Stimulated activated CD8-positive, alpha-beta memory T cell treated with anti-CD3 and anti-CD28 coated beads, Interleukin-4, amount 100 ng/mL, for 1 hour (primary cell): ENCODE measurements at places on chromosomes 2 and 18.

GRCh38 chr2:208040199-208041171 is 15.2 kb upstream of the PLEKHM3 start:
- DNase-seq: peak; percentile 20

GRCh38 chr2:73291093-73291460 is 2.3 kb downstream of the EGR4 start:
- no peak for DNase-seq

DNA sequence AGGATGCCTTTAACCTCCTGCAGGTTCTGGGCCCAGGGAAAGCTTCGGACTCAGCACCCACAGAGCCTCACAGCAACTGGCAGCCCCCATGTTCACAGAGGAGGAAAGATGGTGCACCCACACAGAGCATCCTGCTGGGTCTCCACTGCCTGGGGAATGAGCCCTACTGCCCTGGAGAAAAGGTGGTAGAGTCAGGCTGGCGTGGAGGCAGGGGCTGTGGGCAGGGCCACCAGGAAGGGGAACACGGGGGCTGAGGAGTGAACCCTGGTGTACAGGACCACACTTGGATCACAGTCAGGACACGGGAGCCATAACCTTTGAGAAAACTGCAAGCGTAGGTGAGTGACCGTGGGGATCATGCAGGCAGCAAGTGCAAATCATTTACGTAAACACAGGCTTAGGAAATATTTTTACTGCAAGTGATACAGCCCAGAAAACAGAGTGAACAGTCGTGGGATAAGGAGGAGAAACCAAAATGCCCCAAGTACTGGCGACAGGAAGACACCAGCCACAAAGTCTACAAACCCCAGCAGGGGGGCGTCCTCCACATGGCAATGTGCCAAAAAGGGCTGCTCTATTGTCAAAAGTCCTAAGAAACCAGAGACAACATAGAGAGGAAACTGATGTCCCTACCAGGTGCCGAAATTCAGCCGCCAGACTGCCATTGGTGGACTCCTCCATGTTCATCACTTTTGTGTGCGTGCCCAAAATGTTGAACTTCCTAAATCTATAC is 27.6 kb downstream of the STAT1 start:
- no peak for DNase-seq

- DNase-seq: no peak
These were observed 48.7 kb upstream of the FZD7 start for GRCh38 chr2:201984800-201985525.
